HFFc6 (cell line): ENCODE measurements at places on chromosomes 2 and 18. TPM values are rescaled to one million over a fixed set of nuclear protein-coding genes. Genes with fewer than 3 reads are reported as not detected.

- peaks cover 30% of the 10 kb centered on the region for H3K4me1 ChIP-seq
- no peaks in the 10 kb centered on the region for H3K36me3 ChIP-seq
- peak overlapping the region; percentile 82 for H3K4me3 ChIP-seq
- DNase-seq: no peak
- peaks cover 9% of the 10 kb centered on the region; the same call in 1 of the 2 replicates for H3K27me3 ChIP-seq
Observed at GRCh38 chr2:191151331-191151730, 537 bp upstream of the STAT4 start.

GRCh38 chr18:55486936-55487335, 101.1 kb downstream of the TCF4 start:
- H3K27me3 ChIP-seq: no peaks in the 10 kb centered on the region
- H3K4me3 ChIP-seq: no peak overlapping the region
- peaks cover 76% of the 10 kb centered on the region for H3K4me1 ChIP-seq
- no peak for DNase-seq
- peaks cover 5% of the 10 kb centered on the region; the same call in 1 of the 2 replicates for H3K36me3 ChIP-seq

GRCh38 chr2:9308186-9308955, 101.8 kb downstream of the ASAP2 start:
- H3K4me1 ChIP-seq: peaks cover 63% of the 10 kb centered on the region
- peaks cover 1% of the 10 kb centered on the region; the same call in 1 of the 2 replicates for H3K27me3 ChIP-seq
- no peak overlapping the region for H3K27ac ChIP-seq
- H3K36me3 ChIP-seq: no peaks in the 10 kb centered on the region; the same call in 1 of the 2 replicates

GRCh38 chr2:28636491-28636890, 115.1 kb upstream of the PPP1CB start:
- H3K4me3 ChIP-seq: no peak overlapping the region
- no peaks in the 10 kb centered on the region for H3K36me3 ChIP-seq
- DNase-seq: no peak
- peaks cover 3% of the 10 kb centered on the region; the same call in 1 of the 2 replicates for H3K27me3 ChIP-seq
- H3K27ac ChIP-seq: no peak overlapping the region

GRCh38 chr2:130372055-130372832, 16.4 kb downstream of the PTPN18 start:
- peak; percentile 77 for DNase-seq
- H3K27ac ChIP-seq: peak overlapping the region; percentile 90

DNA sequence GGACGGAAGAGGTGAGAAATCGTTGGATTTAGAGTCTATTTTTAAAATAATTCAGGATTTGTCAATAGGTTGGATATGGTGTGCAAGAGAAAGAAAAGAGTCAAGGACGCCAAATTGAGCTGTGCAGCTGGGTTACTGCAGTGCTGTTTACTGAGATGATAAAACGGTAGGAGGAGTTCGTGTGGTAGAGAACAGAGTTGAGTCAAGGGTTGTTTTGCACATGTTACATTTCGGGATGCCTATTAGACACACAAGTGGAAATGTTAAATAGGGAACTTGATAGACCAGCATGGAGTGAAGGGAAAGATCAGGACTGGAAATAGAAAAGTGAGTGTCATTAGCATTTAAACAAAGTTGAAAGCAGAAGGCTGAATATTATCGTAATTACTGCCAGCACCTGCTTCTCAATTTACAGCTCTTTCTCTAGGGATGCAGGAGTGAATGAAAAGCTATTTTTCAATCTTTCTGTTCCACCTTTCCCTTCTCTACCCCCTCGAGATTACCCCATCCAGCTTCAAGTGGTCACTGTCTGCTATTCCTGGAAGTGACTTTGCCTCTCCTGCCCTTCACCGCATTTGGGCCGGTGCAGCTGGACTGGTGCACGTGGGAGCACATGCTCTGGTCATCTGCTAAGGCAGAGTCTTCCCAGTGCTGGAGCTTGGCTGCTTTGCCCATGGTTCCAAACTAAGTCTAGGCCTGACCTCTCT, 30.3 kb downstream of the GPR75 start:
- peaks cover 15% of the 10 kb centered on the region for H3K36me3 ChIP-seq
- no peak overlapping the region for H3K4me3 ChIP-seq
- no peak for DNase-seq
- peaks cover 2% of the 10 kb centered on the region for H3K27me3 ChIP-seq
- H3K4me1 ChIP-seq: peaks cover 17% of the 10 kb centered on the region
- H3K27ac ChIP-seq: no peak overlapping the region

- no peak overlapping the region for H3K27ac ChIP-seq
- H3K4me1 ChIP-seq: peaks cover 24% of the 10 kb centered on the region
- H3K4me3 ChIP-seq: no peak overlapping the region
- DNase-seq: no peak
- H3K27me3 ChIP-seq: peaks cover 31% of the 10 kb centered on the region
Observed at GRCh38 chr2:47629501-47630460, 153.2 kb upstream of the MSH6 start.

GRCh38 chr18:63831080-63831788, 56.0 kb downstream of the SERPINB7 start:
- peak overlapping the region; percentile 70 for H3K4me3 ChIP-seq
- H3K36me3 ChIP-seq: peaks cover 24% of the 10 kb centered on the region
- H3K27ac ChIP-seq: peak overlapping the region; percentile 96

GRCh38 chr2:72414137-72414760, 266.6 kb upstream of the CYP26B1 start:
- H3K4me1 ChIP-seq: peaks cover 15% of the 10 kb centered on the region
- H3K27ac ChIP-seq: peak overlapping the region; percentile 53; the same call in 1 of the 2 replicates
- H3K4me3 ChIP-seq: no peak overlapping the region
- H3K36me3 ChIP-seq: no peaks in the 10 kb centered on the region

GRCh38 chr18:74399091-74399887, 57.8 kb downstream of the DIPK1C start:
- no peaks in the 10 kb centered on the region for H3K4me1 ChIP-seq
- peaks cover 22% of the 10 kb centered on the region for H3K27me3 ChIP-seq
- H3K4me3 ChIP-seq: no peak overlapping the region
- DNase-seq: no peak
- H3K36me3 ChIP-seq: no peaks in the 10 kb centered on the region

DNA sequence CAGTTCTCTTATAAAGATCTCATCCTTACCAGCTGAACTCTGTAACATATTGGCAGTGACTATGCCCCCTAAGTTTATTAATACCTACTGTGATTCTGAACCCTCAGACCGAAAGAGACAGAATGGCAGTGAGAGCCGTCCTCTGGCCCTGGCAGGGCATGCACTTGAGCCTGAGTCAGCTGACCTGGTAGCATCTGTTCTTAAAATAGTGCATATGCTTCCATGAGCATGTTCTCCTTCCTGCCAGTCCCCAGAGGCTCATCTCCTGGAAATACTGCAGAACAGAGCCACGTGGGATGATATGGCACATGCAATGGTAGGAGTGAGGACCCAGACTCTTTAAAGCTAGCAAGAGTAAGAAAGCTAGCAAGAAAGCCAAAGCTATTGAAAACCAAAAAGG, 59.0 kb downstream of the RASGRP3 start:
- no peak for DNase-seq
- peaks cover 1% of the 10 kb centered on the region for H3K27me3 ChIP-seq
- no peak overlapping the region for H3K27ac ChIP-seq
- no peak overlapping the region for H3K4me3 ChIP-seq
- H3K4me1 ChIP-seq: peaks cover 45% of the 10 kb centered on the region
- peaks cover 10% of the 10 kb centered on the region for H3K36me3 ChIP-seq

The STAT4 gene
- 0.44 to 0.57 TPM (median 0.50 TPM) in 3 replicates for total RNA-seq
